Aortic smooth muscle cell (primary cell): ENCODE measurements at places on chromosomes 2 and 18. TPM values are rescaled to one million over a fixed set of nuclear protein-coding genes. Genes with fewer than 3 reads are reported as not detected.

CTLA4 gene
- total RNA-seq = not detected in 2 replicates

YPEL5 gene
- total RNA-seq = 87.3 and 112 TPM in 2 replicates

LRRTM4 gene
- not detected in 2 replicates for total RNA-seq

AMER3 gene
- not detected in 2 replicates for total RNA-seq

IL1RN gene
- total RNA-seq = not detected in 2 replicates

AQP4 gene
- total RNA-seq = not detected in 2 replicates

SRBD1 gene
- total RNA-seq = 17.4 and 19.4 TPM in 2 replicates

CRYGC gene
- total RNA-seq = not detected in 2 replicates

DSG1 gene
- total RNA-seq = not detected in 2 replicates

LOXHD1 gene
- total RNA-seq = not detected in 2 replicates

GRHL1 gene
- total RNA-seq = 0.19 and 0.26 TPM in 2 replicates

TEKT4 gene
- not detected in 2 replicates for total RNA-seq

NCKAP5 gene
- 0.66 and 1.2 TPM in 2 replicates for total RNA-seq

AKAIN1 gene
- total RNA-seq = not detected in 2 replicates

DSC3 gene
- total RNA-seq = under 0.01 and 0.12 TPM in 2 replicates

LHCGR gene
- not detected in 2 replicates for total RNA-seq

ANKRD29 gene
- 4.2 and 4.9 TPM in 2 replicates for total RNA-seq

ZNF519 gene
- total RNA-seq = 3.7 and 4.2 TPM in 2 replicates

PROKR1 gene
- total RNA-seq = under 0.01 TPM in 1 of 2 replicates, not detected in the other

GDF7 gene
- 1.3 and 6.2 TPM in 2 replicates for total RNA-seq

SPP2 gene
- total RNA-seq = not detected in 2 replicates

CIDEA gene
- total RNA-seq = not detected in 2 replicates

WNT6 gene
- not detected in 2 replicates for total RNA-seq

VWA3B gene
- total RNA-seq = not detected in 2 replicates

ACVR1C gene
- total RNA-seq = under 0.01 and 0.19 TPM in 2 replicates

PLEKHH2 gene
- total RNA-seq = 1.9 and 5.7 TPM in 2 replicates

TMEM131 gene
- 27.1 and 32.4 TPM in 2 replicates for total RNA-seq

TMEM247 gene
- not detected in 2 replicates for total RNA-seq

ATOH8 gene
- 66.5 and 80.3 TPM in 2 replicates for total RNA-seq

SLC38A11 gene
- total RNA-seq = 0.06 TPM in 1 of 2 replicates, not detected in the other

CRYBA2 gene
- total RNA-seq = not detected in 2 replicates

IMMT gene
- 45.4 and 52.5 TPM in 2 replicates for total RNA-seq

COLEC11 gene
- total RNA-seq = 0.31 and 0.92 TPM in 2 replicates

FIGN gene
- 1.3 and 2.2 TPM in 2 replicates for total RNA-seq

SLC9A4 gene
- under 0.01 TPM in 1 of 2 replicates, not detected in the other for total RNA-seq

CDH19 gene
- total RNA-seq = 1.2 and 1.7 TPM in 2 replicates

SGPP2 gene
- total RNA-seq = not detected in 2 replicates

IKZF2 gene
- 5.5 and 13.8 TPM in 2 replicates for total RNA-seq

VWC2L gene
- under 0.01 TPM in 1 of 2 replicates, not detected in the other for total RNA-seq

CABLES1 gene
- 19.0 and 20.4 TPM in 2 replicates for total RNA-seq

TMEM198 gene
- total RNA-seq = 1.1 and 1.3 TPM in 2 replicates

GREB1L gene
- total RNA-seq = 0.25 and 1.2 TPM in 2 replicates

SLC4A5 gene
- under 0.01 and 0.31 TPM in 2 replicates for total RNA-seq
